ENCODE measurements at places on chromosomes 12 and 14.

GRCh38 chr14:24325041-24325530 is 9.8 kb downstream of the ADCY4 start:
- no peak for DNase-seq

- no peak for DNase-seq
Observed at GRCh38 chr12:108253540-108253939, 85.6 kb downstream of the CMKLR1 start.

- no peak for DNase-seq
Observed at GRCh38 chr14:100536121-100536510, 51.1 kb downstream of the BEGAIN start.

GRCh38 chr14:51516706-51517395 is 134.9 kb upstream of the FRMD6 start:
- DNase-seq = peak; percentile 55

DNA sequence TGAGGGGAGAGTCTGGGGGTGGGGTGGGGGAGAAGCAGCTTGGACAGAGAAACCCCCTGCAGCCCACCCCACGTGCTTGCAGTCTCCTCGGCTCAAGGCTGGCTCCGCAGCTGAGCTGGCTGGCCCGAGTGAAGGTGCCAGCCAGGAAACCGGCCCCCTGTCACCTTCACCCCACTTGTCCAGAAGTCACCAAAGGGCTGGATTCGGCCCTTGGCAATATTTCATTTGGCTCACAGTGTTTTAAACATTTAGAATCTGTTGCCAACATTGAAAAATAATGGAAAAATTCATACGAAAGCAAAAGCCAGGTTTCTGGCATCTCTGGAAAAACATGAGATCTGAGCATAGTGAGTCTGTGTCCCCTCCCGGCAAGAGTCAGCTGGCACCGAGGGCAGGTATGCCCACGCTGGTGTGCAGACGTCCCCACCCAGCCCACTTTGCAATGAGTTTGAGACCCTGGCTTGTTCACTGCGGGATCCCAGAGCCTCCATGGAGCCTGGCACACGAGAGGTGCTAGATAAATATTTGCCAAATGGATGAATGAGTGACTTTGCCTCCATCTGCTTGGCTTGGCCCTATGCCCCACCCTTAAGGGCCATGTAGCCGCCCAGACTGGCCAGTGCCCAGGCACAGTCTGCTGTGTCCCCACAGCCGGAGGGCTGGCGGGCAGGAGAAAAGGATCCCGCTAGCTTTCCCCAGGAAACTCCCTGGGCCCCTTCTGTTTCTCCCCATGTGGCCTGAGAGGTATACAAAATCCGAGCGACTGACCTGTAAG is 18.2 kb downstream of the MSI1 start:
- peak; percentile 94 for DNase-seq

GRCh38 chr14:103157969-103158368 is 34.7 kb downstream of the TNFAIP2 start:
- DNase-seq = no peak

DNA sequence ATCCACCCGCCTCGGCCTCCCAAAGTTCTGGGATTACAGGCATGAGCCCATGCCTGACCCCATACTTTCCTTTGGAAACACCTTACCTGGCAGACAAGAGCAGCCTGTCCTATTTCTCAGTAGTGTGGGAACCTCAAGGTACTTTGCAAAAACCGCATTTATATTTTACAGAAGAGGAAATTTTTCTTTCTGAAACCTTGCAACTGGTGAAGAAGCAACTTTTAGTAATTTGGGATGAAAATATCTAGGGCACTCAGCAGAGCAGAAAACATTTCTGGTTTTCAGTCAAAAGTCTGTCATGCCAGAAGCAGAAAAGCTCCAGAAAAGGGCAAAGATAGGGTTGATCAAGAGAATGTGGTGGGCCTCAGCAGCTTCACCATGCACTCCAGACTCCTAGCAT is 21.2 kb downstream of the HVCN1 start:
- no peak for DNase-seq

GRCh38 chr14:38611928-38612327 is 356.0 kb upstream of the CLEC14A start:
- DNase-seq = no peak

DNA sequence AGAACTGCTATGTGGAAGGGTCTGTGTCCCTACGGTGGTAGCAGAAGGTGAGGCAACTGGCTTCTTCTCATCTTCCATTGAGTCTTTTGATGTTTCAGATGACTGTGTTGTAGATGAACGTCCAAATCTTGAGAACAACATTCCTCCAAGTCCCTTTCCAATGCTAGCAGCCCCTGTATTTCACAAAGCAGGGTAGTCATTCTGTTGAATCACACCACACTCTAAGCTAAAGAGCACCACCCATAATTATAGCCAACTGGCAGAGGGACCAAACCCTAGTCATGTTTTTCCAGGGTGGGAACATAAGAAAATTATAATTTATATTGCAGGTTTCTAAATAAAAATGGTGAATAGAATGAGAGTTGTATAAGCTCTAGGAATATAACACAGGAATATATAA is 98.7 kb downstream of the DDHD1 start:
- no peak for DNase-seq

DNA sequence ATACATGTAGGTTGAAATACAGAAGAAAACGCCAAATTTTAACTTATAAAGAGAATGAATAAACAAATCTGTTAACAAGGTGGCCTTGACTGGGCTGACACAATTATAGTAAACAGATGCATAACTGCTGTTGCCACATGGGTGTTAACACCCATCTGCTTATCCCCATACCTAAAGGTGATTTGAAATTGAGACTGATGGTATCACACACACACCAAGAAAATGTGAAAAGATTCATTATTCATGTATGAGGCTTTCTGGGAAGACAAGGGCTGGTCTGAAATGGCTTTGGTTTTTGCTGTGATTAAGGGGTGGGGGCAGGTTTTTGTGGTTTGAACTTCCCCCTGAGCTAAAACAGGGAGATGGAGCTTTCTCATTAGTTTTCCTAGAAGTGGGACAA is 156.6 kb downstream of the SYT10 start:
- DNase-seq = no peak

DNA sequence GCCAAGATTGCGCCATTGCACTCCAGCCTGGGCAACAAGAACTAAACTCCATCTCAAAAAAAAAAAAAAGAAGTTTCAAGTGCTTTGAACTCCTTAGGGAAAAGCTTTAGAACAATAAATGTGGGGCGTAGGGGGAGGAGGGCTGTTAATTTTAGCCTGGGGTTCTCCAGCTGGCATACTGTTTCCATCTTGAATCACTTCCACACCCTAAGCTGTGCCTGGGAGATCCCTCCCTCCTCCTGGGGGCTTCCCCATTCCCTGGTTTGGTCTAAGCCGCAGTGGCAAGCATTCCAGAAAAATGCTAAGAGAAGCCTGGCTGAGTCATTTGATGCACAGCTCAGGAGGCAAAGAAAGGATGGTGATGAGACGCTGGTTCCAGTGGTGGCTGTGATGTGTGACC is 2.3 kb upstream of the ZNF384 start:
- DNase-seq = no peak

DNA sequence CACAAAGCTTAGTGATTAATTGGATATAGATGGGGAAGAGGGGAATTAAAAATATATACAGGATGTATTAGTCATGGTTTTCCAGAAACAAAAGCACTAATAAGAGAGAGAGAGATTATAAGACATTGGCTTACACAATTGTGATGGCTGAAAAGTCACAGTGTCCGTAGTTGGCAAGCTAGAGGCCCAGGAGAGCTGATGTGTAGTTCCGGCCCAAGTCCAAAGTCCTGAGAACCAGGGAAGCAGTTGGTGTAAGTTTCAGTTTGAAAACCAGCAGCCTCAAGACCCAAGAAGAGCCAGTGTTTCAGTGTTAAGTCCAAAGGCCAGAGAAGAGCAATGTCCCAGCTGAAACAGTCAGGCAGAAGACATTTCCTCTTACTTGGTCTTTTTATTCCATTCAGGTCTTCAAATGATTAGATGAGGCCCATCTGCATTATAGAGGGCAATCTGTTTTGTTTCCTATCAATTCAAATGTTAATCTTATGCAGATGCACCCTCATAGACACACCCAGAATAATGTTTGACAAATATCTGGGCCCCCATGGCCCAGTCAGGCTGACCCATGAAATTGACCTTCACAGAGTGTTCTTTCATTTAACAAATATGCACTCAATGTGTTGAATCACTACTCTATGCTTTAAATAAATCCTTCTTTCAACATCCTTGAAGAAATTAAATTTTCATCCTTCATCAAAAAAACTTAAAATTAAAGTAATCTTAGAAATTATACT is 67.2 kb upstream of the DIO2 start:
- no peak for DNase-seq

GRCh38 chr12:50720085-50720484 is 43.8 kb upstream of the ATF1 start:
- DNase-seq = no peak

DNA sequence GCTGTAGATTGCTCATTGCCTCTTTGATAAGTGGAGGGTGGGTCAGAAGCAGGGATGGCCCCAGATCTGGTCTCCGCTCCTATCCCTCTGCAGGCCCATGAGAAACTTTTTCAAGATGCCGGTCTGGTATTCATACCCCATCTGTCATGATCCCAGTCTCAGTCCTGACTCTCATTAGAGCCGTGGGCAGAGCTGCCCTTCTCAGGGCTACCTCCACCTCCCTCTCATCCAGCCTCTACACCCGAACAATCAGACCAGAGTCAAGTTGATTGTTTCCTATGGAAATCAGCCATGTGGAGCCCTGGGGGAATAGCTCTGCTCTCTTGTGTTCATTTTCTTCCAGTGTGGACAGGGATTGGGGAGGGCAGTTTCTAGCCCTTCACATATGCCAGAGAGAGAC is 45.8 kb downstream of the NEUROD4 start:
- no peak for DNase-seq

DNA sequence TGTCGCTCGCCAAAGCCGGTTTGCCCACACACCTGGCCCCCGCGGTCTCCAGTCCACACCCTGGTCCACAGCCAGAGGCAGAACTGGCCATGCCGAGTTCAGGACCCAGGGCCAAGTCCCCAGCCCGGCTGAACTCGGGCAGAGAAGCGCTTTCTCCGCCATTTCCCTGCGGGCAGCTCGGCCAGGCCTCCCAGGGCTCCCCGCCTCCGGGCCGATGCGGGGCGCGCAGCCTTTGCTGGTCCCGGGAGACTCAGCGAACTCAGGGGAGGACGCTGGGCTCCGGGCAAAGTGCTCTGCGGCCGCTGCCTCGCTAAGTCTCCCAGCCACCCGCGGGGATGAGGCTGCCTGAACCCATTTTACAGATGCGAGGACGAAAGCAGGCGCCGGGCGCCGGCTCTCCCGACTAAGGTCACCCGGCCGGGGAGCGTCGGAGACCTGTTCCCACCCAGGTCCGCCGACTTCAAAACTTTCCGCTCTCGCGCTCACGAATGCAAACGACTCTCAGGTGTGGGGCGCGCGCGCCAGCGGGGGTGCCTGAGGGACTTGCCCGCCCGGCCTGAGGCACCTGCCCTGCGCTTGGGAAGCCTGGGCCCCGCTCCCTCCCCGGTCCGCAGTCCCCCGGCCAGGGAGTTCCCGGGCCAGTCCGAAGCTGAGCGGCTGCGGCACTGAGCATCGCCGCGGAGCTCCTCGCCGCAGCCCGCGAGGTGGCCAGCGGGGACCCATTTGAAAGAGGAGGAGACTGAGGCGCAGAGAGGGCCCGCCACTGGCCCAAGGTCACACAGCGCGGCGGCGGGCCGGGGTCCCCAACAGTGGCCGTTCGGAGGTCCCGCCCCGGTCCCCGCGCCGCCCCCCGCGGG is 627 bp downstream of the TESC start:
- no peak for DNase-seq

DNA sequence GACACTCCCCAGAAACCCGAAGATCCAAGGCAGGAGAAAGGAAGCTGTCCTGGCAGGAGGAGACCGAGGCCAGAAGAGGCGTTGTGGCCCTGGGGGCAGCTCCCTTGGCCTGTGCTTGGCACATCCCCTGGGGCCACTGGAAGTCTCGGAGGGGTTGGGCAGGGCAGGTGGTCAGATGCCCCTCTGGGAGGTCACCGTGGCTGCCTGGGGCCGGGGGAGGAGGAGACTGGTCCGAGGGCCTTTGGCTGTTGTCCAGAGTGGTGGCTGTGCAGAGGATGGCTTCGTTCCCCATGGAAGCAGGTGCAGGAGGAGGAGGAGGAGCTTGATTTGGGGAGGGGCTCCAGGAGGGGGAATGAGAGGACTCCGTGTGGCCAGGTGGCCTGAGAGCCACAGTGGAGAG is 3.3 kb upstream of the NUDT14 start:
- DNase-seq = peak; percentile 30

- DNase-seq = no peak
Observed at GRCh38 chr14:71113376-71113775, 206.1 kb downstream of the PCNX1 start.

DNA sequence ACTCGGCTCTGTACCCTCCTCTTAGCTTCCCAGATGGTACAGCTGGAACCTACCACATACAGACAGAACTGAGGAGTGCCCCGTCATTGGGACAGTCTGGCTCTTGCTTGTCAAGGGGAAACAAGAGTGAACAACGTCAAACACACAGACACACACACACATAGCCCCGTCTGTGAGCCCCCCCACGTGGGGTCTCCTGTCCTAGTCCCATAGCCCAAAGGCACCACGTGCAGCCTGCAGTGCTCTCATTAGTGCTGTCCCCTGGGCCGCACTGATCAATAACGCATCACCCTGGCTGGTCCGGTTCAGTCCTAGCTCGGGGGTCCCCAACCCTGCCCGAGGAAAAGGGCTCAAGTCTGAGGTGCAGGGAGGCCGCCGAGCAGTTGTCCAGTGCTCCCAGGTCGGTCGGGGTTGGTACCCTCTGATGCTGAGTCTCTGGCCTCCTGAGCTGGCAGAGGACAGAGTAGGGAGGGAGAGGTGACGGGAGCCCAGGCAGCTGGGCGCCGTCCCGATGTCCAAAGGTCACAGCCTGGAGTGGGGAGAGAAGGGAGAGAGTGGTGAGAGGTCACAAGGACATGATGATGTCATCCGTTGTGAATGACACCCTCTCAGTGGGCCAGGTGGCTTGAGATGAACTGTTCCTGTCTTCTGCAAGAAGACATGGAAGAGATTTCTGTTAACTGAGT is 105.4 kb upstream of the NOS1 start:
- no peak for DNase-seq

DNA sequence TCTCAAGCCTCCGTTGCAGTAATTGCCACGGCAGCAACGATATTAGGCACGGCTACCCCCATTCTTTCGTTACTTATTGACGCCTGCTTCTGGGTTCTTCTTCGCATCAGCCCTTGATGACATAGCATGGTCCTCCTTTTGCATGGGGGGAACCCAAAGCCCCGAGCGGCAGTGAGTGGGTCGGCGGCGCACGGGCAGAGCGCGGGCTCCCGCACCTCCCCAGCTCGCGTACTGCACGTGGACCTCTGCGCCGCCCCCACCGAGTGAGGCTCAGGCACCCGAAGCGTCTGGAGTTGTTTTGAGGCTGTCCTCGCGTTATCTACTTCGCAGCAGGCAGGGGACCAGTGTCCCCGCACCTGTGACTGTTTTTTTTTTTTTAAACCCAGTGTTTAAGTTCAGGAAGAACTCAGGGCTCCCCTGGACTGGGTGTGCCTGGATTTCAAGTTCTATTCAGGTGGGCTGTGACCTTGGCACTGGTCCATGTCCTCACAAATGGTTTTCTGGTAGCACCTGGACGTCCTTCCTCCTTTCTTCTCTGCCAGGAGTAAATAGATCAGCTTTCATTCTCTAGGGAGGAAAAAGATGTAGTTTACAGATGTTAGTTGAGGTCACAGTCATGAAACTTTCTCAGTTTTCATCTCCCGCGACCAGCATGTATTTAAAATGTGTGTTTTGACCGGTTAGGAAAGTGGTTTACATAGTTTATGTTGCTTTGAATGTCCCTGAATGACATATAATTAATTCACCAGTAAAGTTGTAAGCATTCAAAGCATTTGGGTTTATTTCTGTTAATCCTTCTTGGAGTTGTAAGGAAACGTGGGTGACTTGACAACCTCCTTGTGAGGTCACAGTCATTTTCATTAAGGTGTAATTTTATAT is 1.4 kb upstream of the FOXN4 start:
- DNase-seq = peak; percentile 67

GRCh38 chr12:124031058-124031457 is 58.0 kb downstream of the ZNF664 start:
- DNase-seq = no peak
